Right forelimb (tissue), 1 donor: ENCODE measurements at places on chromosomes 13 and 19.

DNA sequence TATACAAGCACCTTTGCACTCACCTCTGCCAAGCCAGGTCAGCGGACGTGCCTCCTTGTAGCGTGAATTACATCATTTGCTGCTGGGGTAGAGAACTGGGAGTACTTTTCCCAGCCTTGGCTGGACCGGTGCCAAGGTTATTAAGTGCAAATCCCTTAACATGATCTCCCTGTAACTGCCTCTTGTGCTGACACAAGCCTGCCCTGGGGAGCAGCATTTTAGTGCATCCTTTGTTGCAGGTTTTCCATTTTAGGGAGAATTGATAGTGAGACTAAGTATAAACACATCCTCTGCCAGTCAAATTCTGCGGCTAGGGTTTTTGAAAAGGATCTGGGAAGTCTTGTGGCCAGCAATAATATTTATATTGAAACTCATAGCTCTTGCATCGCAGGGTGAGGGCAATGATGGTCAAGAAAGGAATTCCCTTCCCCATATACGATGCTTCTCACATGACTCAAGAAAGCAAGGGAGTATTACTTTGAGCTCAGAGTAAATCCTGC is 32.7 kb upstream of the DCLK1 start:
- DNase-seq = no peak

GRCh38 chr13:99225078-99225477 is 24.4 kb downstream of the UBAC2 start:
- DNase-seq = no peak

- DNase-seq = peak; percentile 67
Observed at GRCh38 chr19:56905631-56906150, 65.2 kb upstream of the PEG3 start.

DNA sequence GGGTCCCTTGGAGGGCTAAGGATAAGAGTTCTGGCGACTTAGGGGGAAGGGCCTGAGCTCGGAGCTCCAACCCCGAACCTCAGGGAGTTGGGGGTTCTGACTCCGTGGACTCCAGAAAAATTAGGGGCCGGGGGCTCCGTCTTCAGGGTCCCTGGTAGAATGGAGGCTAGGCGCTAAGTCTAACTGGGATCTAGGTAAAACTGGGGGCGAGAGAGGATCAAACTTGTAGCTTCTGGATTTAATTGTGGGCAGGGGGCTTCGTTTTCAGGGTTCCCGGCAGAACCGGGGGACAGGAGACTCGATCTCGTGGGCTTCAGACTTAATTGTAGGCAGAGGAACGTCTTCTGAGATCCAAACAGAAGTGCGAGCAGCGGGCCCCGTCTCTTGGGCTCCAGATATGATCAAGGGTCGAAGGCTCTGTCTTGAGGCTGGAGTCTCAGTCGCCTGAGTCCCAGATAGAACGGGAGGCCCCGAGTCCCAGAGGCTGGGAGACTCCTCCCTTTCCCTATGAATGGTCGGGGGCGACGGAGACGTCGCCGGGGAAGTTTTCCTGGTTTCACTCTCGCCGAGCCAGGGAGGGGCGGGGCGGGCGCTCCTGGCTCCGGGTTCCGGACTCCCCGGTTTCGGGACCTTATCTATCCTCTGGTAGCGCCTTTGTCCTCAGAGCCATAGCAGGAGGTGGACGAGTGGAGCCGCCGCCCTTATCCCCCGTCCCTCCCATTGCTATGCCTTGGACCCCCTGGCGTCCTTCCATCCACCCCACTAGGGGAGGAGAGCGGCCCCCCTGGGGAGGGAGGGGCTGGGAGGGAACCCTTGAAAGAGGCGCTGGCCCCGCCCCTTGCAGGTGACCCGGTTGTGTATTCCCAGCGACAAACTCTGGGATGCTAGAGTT is 1.3 kb downstream of the NECTIN2 start:
- DNase-seq = peak; percentile 78

DNA sequence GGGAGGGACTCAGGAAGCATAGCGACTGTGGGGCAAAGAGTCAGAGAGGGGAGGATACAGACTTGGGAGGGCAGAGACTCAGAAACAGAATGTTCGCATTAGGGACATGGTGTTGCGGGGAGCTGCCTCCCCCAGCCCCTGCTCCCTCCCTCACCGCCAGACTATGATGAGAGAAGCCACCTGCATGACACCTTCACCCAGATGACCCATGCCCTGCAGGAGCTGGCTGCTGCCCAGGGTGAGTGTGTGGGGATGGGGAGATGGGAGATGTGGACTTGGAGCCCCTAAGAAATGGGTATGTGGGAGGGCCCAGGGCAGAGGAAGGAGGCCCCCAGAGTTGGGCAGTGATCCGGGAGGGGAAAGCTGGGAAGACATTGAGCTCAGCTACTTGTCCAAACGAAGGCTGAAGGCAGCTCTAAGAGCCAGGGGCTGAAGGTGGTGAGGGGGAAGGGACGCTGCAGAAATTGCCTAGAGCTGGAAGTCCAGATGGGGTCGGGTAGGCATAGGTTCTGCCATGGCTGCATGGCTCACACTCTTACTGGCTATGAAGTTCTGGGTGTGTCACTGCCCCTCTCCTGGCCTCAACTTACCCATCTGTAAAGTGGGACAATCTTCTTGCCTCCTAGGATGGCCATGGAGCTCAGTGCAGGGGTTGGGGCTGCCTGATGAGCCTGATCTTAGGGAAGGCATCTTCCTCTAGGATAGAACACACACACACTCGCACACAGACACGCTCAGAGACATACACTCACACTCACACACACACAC is 1.4 kb downstream of the SPACA6 start:
- no peak for DNase-seq

GRCh38 chr13:96112936-96113335 is 23.0 kb downstream of the HS6ST3 start:
- no peak for DNase-seq

DNA sequence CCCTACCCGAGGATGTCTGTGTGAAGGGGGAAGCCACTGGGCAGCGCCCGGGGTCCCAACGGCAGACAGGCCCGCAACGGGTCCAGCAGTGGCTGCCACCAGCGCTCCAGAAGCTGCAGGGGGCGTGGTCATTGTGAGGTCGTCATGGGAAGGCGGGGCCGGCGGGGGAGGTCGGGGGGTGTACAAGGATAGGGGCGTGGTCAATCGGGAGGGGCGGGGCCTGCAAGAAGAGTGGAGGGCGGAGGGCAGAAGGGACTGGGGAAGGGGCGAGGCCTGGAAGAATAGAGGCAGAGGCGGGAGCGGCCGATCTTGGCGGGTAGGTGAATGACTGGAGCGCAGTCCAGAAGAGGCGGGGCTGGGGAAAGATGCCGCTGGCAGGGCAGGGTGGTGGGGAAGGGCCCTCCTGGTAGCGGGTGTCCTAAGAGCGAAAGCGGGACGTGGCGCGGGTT is 4.4 kb downstream of the FUZ start:
- DNase-seq = peak; percentile 92

- no peak for DNase-seq
Observed at GRCh38 chr13:58566176-58566575, 934.6 kb downstream of the PCDH17 start.

- no peak for DNase-seq
Observed at GRCh38 chr13:46812301-46812797, 15.4 kb upstream of the ESD start.

- DNase-seq = no peak
Observed at GRCh38 chr13:88235441-88235840, 564.3 kb downstream of the SLITRK5 start.

DNA sequence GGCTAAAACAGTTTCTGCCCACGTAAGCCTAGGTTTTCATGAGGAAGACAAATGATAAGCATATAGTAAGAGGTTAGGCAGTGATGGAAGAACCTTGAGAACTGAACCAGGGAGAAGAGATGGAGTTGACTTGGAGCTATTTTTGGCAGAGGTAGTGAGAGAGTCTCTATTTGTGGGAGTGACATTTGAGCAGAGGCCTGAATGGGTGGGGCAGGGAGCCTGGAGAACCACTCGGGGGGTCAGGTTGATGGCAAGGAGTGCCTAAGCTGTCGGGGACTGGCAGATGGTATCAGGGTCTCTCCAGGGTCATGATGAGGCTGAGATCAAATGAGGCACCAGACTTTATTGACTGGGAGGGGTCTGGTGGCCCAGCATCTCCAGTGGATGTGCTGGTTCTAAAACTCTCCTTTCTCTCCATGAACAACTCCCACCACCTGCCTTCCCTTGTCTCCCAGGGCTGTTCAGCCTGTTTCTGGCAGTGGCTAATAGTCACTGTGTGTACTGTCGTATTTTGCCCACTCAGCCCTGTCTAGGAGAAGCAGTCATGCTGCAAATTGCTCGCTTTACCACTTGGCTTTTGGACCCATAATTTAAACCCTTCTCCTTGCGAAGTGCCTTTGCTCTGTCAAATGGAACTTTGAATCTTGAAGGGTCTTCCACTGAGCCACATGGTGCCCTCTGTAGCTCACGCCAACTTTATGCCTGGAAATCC is 3.6 kb downstream of the MAU2 start:
- no peak for DNase-seq

GRCh38 chr13:36859259-36859658 is 40.2 kb downstream of the RFXAP start:
- DNase-seq = no peak

- DNase-seq = no peak
Observed at GRCh38 chr19:12730064-12730463, 4.4 kb downstream of the TRIR start.

GRCh38 chr13:101881593-101881992 is 429.1 kb downstream of the ITGBL1 start:
- no peak for DNase-seq

DNA sequence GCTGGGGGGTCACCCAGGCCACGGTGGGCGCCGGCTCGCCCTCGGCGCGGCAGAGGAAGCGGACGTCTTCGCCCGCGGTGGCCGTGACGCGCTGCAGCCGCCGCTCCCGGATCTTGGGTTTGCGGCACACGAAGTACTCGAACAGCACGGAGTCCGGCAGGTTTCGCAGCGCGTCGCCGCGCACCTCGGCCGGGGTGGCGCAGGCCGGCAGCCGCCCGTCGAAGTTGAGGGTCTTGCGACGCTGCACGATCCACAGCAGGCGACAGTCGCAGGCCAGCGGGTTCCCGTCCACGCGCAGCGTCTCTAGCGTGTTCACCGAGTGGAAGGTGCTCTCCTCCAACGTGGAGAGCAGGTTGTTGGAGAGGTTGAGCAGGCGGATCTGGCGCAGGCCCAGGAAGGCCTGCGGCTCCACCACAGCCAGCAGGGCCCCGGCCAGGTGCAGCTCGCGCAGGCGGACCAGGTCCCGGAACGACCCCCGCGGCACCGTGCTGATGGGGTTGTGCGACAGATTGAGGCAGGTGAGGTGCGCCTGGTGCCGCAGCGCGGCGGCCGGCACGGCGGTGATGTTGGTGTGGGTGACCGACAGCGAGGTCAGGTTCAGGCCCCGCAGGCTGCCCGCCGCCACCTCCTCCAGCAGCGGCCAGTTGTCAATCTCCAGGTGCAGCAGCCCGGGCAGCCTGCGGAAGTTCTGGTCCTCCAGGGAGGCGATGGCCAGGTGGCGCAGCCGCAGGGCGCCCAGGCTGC is 8.6 kb upstream of the PEAK3 start:
- peak; percentile 46 for DNase-seq

DNA sequence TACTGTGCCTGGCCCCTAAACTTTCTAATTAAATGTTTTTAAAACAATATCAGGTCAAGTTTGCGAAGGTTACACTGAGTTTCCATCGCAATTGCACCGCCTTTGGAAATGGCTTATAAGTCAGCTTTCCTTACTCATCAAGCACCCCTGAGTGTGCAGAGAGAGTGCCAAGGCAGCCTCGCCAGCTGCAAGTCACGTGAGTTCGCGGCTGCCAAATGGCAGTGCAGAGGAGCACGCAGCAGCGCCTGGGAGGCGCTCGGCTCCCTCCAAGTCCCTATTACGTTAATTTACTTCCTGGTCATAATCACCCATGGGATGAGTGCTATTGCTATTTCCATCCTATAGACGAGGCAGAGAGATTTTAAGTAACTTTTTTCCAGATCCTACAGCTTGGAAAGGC is 319.6 kb downstream of the TEX29 start:
- peak; percentile 67 for DNase-seq

DNA sequence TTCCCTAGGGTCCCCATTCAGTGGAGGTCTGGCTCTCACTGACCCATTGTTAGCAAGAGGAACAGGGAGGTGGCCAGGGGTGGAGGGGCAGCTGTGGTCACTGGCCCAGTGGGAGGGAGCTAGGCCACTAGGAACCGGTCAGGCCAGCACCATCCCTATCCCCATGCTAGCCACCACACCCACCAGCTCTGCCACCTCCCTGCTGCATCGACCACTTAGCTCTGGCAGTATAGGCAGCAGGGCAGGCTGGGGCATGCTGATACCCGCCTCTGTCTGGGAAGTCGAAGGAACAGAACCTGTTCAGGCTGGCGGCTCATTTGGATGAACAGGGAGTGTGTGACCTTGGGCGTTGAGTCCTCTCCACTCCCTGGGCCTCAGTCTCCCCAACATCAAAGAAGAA is 4.7 kb downstream of the PPP1R13L start:
- no peak for DNase-seq

- peak; percentile 57 for DNase-seq
Observed at GRCh38 chr13:111900390-111901131, 166.4 kb upstream of the SOX1 start.

- no peak for DNase-seq
Observed at GRCh38 chr13:73069206-73069805, 10.5 kb downstream of the KLF5 start.

DNA sequence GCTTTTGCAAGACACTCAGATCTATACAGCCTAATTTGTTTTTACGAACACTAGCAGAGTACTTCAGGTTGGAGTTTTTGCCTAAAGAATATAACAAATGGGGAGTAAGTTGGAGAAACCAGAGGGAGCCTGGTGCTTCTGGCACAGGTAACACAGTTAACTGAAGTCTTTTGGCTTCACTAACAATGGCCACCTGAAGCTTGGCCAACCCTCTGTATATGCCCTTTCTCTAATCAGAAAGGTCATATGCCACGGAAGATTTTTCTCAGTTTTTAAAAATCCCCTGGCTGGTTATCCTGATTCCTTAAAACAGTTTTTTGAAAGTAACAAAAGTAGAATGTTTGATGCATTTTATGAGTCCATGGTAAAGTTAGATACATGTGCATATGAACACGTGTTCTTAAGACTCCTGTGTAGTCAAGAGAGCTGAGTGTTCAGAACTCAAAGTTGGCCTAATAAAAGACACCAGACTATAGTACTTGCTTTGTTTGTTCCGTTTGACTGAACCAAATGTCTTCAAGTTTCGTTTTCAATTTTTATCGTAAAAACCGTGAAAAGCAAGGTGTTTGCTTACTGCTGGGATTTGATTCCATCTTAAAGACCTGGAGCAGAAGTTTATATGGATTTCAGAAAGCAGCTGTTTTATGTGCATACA is 137.5 kb downstream of the KCNRG start:
- no peak for DNase-seq

GRCh38 chr13:94343243-94343585 is 136.3 kb downstream of the DCT start:
- DNase-seq = no peak

- no peak for DNase-seq
Observed at GRCh38 chr19:24057144-24057543, 29.8 kb upstream of the ZNF254 start.
